SK-N-DZ (cell line): ENCODE measurements at places on chromosomes 7 and 10.

GRCh38 chr7:18317941-18318340 lies 177.6 kb upstream of the HDAC9 start:
- no peak for DNase-seq

DNA sequence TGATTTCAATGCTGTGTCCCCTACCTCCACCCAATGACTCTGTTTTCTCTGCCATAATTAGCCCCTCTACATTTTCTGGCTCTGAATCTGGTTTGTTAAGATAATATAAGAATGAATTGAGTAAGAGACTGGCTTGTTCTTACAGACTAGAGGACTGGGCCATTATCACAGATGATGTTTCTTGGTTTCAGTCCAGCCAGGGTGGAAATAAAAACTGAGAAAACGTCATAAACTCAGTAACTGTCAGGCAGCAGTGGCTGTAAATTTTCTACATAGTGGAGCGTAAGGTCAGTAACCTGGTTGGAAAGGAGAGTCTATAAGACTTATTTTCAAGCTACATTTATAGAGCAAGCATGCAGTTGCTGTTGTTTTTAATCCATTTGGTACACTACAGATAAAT lies 485.4 kb downstream of the HTR7 start:
- DNase-seq, result no peak

DNA sequence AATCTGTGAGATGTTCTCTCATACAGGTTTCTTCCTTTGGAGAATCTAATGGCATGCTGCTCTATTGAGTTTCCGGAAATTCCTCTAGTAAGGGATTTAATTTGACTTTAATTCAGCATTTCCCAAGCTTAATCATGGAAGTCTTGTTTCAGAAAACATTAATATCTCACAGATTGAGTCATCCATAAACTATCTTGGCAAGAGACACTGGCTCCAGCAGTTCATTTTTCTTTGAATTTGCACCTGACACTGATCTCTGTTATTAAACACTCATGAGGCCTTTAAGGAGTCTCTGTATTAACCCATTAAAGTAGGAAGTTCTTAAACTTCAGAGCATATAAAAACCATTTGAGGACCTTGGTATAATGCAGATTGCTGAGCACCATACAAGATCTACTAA lies 3.6 kb upstream of the ITGB8 start:
- DNase-seq, result no peak

DNA sequence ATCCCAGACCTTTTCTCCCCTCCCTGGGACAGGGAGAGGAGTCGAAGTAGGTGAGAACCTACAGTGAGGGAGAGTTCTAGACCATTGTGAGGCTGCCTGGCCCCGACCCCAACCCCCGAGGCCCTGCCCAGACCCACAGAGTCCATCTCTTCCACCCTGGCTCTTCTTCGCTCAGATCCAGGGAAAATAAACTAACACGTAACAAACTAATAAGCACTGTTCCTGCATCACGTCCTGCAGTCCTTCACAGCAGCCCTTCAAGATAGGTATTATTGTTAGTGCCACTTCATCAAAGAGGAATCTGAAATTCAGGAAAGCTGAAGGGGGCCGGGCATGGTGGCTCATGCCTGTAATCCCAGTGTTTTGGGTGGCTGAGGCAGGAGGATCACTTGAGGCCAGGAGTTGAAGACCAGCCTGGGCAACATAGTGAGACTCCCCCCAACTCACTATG lies at the start of gene SPACDR:
Gene SPACDR, minus strand, starts transcription at position 51 of the 451 bp plus-strand sequence. CDS start 235 bp downstream, outside the sequence.
- DNase-seq, result no peak

DNA sequence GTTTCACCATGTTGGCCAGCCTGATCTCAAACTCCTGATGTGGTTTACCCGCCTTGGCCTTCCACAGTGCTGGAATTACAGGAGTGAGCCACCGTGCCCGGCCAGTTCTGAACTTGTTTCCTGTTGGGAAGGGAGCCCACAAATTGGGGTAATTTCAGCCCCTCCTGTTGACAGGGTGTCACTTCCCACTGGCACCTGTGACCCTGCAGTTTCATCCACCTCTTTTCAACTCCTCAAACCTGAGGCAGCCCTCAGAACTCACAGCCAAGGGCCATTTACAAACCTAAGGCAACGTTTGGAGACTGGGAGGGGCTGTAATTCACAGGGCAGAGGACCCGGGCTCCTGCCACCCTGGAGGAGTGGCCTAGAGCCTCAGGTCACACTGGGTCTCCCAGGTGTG lies 22.2 kb upstream of the CHST12 start:
- DNase-seq, result no peak

DNA sequence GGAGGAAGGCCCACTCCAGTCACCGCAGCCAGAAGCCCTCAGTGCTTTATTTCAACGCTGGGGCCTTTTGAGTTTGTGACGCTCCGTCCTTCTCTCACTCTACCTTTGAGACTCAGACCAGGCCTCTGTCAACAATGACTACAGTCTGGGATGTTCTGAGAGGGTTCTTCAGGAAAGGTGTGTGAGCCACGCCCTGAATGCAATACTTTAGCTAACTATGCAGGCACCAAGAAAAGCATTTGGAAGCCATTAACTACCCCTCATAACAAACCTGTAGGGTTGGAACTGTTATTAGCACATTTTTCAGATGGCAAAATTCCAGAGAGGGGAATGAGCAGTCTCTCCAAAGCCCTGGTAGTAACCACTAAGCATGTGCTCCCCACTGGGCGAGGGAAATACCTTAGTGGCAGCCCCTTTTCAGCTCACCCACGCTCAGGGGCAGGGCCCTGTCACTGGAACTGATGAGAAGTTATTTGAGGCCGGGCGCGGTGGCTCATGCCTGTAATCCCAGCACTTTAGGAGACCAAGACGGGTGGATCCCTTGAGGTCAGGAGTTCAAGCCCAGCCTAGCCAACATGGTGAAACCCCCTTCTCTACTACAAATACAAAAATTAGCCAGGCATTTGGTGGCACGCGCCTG lies 5.7 kb upstream of the ARPC1B start:
- no peak for DNase-seq

GRCh38 chr7:22563621-22564241 lies 63.7 kb upstream of the STEAP1B start:
- no peak for DNase-seq

DNA sequence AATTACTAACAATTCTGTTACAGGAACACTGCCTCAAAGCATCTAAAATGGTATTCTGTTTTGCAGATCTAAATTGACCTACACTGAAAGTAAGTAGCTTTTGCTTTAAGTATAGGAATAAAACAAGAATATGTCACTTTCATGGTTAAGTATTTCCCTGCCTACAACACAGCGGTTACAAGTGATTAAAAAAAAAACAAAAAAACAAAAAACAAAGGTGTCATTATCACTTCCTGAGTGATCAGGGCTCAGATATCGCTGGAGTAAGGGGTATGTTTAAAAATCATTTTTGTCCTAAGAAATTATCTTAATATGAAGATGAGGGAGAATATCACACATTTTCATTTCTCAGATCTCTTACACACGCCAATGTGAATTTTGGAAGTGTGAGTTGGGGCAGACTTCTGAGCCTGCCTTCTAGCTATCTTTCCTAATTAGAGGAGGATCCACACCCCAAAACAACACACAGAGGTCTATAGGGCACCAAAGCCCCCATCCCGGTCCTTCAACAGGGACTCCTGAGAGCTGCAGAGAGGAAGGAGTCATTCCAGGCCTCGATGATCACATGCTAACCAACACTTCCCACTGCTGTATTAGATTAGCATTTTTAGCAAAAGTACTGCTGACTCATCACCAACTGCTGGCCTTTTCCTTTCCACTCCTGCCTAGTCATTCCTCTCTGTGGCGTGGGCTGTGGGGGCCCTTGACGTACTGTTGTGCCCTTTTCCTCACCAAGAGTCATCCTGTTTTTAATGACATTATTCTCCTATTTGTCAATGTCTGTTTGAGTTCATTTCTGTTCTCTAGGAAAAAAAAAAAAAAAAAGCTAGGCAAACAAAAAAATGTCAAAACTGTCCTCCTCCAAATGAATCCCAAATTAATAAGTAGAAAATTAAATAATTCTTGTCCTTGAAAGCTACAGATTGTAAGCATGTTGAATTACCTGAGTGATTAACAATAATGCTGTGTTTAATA lies 31.2 kb downstream of the PRTFDC1 start:
- no peak for DNase-seq

GRCh38 chr7:70421319-70421718 lies 710.6 kb upstream of the GALNT17 start:
- no peak for DNase-seq

GRCh38 chr7:107744345-107744750 lies 406 bp downstream of the CBLL1 start:
- no peak for DNase-seq
